ENCODE measurements at places on chromosomes 7 and 10.

DNA sequence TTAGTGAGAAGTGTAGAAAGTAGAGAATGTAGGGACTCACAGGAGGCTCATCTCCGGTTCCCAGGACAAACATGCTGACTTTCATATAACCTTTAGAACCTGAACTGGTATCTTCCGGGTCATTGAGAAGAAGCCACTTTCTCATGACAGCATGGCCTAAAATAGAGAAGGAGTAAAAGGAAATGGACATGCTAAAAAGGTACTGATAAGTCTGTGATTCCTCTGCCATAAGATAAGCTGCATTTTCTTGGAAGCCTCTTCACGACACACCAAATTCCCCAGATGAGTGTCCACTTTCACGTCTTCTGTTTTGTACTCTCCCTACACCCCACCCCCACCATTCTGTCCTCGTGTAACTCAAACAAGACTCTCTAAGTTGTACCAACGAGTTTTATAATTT lies 79.9 kb downstream of the MYOF start:
- DNase-seq, result no peak

DNA sequence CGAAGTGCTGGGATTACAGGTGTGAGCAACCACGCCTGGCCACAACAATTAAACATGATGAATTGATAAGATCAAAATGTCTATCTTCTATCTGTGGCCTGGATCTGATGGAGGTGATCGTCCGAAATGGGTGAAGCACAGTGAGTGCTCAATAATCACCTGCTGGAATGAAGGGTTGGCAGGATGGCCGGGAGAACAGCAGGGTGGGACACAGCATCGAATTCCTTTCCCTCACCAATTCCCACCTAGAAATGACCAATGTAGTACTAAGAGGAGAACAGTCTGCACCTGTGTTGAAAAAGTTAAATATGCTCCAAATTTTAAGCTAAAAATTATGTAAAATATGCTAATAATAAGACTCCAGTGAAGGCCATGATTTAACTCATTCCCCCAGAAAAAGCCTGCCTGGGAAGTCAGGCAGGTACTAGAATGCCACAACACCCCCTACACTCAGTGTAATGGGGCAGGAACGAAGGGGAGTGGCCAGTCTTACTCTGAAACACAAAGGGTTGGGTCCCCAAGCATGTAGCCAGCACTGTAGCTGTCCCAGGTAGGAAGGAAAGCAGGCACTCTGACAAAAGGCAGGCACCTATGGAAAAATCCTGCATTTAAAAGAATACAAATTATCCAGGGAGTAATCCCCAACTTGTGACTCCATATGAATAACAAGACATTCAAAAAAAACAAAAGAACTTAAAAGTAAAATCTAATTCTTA lies 110.3 kb downstream of the VPS41 start:
- DNase-seq, result no peak

DNA sequence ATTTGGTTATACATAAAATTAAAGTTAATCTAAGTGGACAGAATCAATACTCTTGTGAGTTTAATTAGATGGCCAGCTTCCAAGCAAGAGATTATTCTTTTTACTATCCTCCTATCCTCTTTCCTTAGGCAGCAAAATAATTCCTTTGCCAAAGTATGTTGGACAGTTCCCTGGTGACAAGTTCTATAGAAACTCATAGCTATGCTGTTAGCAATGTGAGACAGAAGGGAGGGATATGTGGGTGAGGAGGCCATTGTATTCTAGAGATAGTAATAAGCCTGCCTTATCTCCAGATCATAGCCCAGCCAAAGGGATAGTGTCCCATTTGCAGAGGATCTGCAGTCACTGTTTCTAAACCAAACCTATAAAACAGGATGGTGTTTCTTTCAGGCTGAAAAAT lies 181.6 kb upstream of the HDAC9 start:
- no peak for DNase-seq

DNA sequence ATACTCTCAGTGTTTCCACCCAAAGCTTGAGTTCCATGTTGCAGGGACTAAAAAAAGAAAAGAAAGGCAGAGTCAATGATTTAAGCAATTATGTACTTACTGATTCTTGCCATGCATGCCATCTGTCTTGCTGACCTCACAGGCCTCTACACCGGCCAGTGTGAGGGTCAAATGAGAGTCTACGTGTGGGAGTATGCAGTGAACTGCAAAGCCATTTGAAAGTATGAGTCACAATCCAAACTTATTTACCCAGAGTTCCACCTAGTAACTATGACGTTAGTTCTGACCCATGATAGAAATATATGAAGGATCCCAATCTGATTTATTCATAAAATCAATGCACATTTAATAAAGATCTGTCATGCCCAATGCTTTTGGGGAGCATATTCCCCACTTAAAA lies 26.5 kb downstream of the PDE1C start:
- no peak for DNase-seq

DNA sequence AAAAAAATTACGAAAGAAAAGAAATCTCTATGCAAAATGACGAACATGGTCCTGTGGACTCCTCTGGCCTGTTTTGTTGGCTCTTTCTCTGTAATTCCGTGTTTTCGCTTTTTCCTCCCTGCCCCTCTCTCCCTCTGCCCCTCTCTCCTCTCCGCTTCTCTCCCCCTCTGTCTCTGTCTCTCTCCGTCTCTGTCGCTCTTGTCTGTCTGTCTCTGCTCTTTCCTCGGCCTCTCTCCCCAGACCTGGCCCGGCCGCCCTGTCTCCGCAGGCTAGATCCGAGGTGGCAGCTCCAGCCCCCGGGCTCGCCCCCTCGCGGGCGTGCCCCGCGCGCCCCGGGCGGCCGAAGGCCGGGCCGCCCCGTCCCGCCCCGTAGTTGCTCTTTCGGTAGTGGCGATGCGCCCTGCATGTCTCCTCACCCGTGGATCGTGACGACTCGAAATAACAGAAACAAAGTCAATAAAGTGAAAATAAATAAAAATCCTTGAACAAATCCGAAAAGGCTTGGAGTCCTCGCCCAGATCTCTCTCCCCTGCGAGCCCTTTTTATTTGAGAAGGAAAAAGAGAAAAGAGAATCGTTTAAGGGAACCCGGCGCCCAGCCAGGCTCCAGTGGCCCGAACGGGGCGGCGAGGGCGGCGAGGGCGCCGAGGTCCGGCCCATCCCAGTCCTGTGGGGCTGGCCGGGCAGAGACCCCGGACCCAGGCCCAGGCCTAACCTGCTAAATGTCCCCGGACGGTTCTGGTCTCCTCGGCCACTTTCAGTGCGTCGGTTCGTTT lies 83.5 kb upstream of the SLF2 start:
- DNase-seq, result no peak

DNA sequence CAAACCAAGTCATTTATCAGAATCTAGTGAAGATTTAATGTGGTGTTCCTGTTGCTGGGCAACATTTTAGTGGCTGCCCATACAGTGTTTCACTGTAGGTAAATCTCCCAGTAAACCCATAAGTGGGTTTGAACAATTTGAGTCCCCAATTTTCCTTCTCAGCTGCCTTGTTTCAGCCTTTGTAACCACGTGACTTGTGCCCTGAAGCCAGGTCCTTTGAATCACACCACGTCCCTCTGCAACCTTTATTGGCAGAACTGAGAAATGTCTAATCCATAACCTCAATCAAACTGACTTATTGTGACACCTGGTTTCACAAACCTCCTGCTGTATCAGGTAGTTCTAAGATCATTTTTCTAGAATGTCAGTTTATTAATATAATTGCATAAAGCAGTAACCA lies 30.1 kb downstream of the SND1 start:
- DNase-seq, result no peak

- DNase-seq, result no peak
Observed at GRCh38 chr10:60444494-60445064, 54.9 kb upstream of the ANK3 start.

GRCh38 chr10:69353977-69354635 lies 62.6 kb downstream of the TACR2 start:
- DNase-seq, result no peak

- DNase-seq, result no peak
Observed at GRCh38 chr7:111958431-111958830, 247.8 kb downstream of the DOCK4 start.

DNA sequence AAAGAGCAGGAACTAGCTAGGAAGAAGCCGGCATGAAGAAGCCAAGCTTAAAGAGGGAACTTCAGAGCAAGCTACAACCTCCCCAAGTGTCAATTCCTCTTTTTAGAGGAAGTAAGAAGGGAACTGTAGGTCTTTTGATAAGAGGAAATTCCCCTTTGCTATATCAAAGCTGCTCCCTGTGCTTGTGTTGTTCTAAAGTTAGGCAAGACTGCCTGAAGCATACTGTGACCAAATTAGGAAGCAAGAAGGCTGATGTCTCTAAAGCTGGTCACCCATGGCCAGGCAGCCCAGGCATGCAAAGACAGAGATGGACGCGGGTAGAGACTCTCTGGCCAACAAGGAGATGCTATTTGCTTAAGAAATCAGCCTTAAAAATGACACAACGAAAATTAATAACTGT lies 87.9 kb downstream of the RNF216 start:
- DNase-seq, result no peak

DNA sequence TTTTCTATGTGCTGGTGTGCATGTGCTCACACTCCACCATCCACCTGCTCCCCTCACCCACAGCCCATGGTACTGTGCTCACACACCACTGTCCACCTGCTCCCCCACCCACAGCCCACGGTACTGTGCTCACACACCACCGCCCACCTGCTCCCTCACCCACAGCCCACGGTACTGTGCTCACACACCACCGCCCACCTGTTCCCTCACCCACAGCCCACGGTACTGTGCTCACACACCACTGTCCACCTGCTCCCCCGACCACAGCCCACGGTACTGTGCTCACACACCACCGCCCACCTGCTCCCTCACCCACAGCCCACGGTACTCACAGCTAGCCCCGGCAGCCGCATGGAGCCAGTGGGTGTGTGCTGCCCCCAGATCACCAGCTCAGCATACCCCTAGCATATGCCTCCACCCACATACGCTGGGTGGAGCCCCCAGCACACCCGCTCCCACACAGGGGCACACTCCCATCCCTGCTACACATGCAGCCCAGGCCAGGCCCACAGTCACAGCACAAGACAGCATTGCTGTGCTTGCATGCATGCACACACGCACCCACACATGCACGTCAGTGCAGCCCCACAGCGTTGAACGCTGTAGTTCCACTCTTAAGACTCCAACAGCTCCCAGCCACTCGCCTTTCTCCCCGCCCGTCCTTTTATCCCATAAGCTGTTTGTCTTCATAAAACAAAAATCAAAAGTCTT lies 62.0 kb downstream of the PAX2 start:
- DNase-seq, result no peak

GRCh38 chr7:86942995-86943394 lies 116.5 kb downstream of the ELAPOR2 start:
- no peak for DNase-seq

GRCh38 chr7:18013936-18014335 lies 13.7 kb downstream of the PRPS1L1 start:
- DNase-seq, result no peak
